ENCODE measurements at places on chromosomes 3 and 15. TPM values are rescaled to one million over a fixed set of nuclear protein-coding genes. Genes with fewer than 3 reads are reported as not detected.

ACP3 gene
- total RNA-seq: 67.8 TPM

CLSTN2 gene
- total RNA-seq: 12.0 TPM

BMF gene
- 19.7 TPM for total RNA-seq

EPHA3 gene
- 6.5 TPM for total RNA-seq

CLRN1 gene
- not detected for total RNA-seq

KCNMB2 gene
- total RNA-seq: 4.4 TPM

RPS17 gene
- total RNA-seq: 1,125 TPM

KY gene
- total RNA-seq: 0.50 TPM

ALCAM gene
- 36.4 TPM for total RNA-seq

LAMB2 gene
- 444 TPM for total RNA-seq

RTP1 gene
- not detected for total RNA-seq

RBPMS2 gene
- total RNA-seq: 8.2 TPM

VILL gene
- total RNA-seq: 7.6 TPM

NISCH gene
- 98.7 TPM for total RNA-seq

SCN11A gene
- total RNA-seq: 0.25 TPM

TICRR gene
- 0.25 TPM for total RNA-seq

GASK1A gene
- 7.3 TPM for total RNA-seq

CHAC1 gene
- 4.7 TPM for total RNA-seq

SIAH2 gene
- 24.6 TPM for total RNA-seq

BLM gene
- total RNA-seq: 2.8 TPM

ACTC1 gene
- 25.0 TPM for total RNA-seq

CYB561D2 gene
- total RNA-seq: 28.5 TPM

CSNK1G1 gene
- 25.8 TPM for total RNA-seq

HDGFL3 gene
- 40.1 TPM for total RNA-seq

FSD2 gene
- total RNA-seq: not detected

FAM81A gene
- 10.4 TPM for total RNA-seq

C3orf70 gene
- total RNA-seq: 2.8 TPM

SIN3A gene
- 74.3 TPM for total RNA-seq

ITGA11 gene
- 11.1 TPM for total RNA-seq

CLDN16 gene
- 27.3 TPM for total RNA-seq

RETNLB gene
- total RNA-seq: not detected

CD200R1 gene
- total RNA-seq: 2.2 TPM

SEMA5B gene
- 8.4 TPM for total RNA-seq

COL6A6 gene
- total RNA-seq: 0.25 TPM

TUSC7 gene
- not detected for total RNA-seq

ZBED2 gene
- total RNA-seq: 0.66 TPM

CGNL1 gene
- 81.5 TPM for total RNA-seq

Data from kidney (tissue), 22 donors.